ENCODE measurements at places on chromosomes 5 and 9.

- DNase-seq, result no peak
Measured at GRCh38 chr5:83387041-83387440, 84.5 kb upstream of the VCAN start.

- no peak for DNase-seq
Measured at GRCh38 chr9:111948951-111949350, 52.3 kb downstream of the UGCG start.

GRCh38 chr5:44389090-44389822, at the start of gene FGF10:
TSS of gene FGF10 (minus strand) at chr5:44389420. CDS start at chr5:44388682, 738 bp downstream.
- DNase-seq, result no peak

DNA sequence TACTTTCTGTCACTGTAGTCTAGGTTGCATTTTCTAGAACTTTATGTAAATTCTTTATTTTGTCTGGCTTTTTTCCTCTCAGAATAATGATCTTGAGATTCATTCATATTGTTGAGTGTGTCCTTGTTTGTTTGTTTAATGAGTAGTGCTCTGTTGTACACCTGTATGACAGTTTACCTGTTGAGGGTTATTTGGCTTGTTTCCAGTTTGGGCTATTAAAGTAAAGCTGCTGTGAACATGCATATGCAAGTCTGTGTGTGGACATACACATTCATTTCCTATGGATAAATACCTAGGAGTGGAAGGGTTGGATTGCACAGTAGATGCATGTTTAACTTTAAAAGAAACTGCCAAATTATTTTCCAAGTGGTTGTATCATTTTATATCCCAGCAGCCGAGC, 30.4 kb downstream of the MVB12B start:
- DNase-seq, result no peak

DNA sequence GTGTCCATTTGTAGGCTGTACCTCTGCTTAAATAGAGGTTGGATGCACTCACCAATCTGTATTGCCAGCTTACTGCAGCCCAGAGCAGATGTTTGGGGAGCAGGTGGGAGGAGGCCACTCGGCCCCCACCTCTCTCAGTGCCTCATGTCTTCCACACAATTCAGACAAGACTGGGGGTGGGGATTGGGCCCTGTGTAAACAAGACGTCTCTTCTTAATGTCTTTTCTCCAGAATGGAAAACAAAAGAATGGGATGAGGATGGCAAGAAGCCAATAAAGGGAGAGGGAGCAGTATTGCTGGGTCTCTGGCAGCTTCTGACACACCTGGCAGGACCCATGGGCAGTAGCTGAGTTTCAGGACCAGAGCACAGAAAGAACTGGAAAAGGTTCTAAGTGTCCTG, 64.9 kb downstream of the SIL1 start:
- no peak for DNase-seq

- no peak for DNase-seq
Measured at GRCh38 chr5:103111468-103111867, 8.5 kb downstream of the GIN1 start.

DNA sequence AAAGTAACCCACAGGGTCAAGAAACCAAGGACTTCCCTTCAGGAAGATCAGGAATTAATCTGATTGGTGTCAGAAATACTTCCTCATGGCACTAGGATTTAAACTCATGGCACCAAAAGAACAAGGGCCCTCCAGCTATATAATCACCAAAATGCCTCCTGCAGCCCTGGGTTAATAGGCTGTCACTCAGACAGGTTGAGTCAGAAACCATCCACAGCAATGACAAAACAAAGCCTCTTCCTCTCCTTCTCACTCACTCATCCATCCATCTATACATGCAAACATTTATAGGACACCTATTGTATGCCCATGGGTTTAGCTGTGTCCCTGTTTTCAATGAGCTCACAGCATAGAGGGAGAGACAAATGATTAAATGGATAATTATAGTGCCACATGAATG, 62.5 kb upstream of the SPOCK1 start:
- peak; percentile 21 for DNase-seq

DNA sequence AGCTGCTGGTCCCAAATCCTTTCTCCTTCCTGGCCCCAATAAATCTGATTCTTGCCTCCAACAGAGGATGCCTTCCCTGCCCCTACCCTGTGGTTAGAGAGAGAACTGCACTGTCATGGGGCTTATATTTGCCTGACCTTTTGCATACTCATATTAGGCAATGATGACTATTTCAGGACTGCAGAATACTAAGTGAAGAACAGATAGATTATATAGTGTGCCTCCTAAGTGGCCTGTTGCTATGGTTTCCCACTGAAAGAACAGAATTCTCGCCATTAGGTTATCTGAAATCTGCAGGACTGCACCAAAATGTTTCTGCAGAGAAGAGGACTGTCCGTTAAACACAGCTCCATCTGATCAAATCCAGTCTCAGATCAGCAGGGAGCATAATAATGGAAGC, 87.3 kb upstream of the CCNG1 start:
- DNase-seq, result peak; percentile 8

- DNase-seq, result no peak
Measured at GRCh38 chr5:109601736-109602135, 88.0 kb upstream of the MAN2A1 start.

GRCh38 chr9:121902461-121903135, 190.5 kb downstream of the TTLL11 start:
- DNase-seq, result peak; percentile 31

GRCh38 chr9:115210699-115211098, 92.7 kb upstream of the TNC start:
- DNase-seq, result no peak

DNA sequence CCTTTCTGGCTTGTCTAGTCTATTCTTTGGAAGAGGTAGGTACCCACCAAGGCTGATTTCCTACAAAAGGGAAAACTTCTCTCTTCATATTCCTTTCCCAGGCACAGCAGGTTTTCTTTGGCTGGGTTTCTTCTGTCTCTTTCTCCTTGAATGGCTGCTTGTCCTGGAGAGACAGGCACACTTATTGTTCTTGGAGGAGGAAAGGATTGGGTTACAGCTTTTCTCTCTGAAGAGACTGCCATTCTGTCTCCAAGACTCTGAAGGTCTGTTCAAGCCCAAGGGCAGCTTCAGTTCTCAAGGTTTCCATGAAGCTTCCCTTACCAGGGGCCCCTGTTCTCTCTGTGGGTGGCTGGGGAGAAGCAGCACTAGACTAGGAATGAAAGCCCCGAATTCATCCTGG, 33.9 kb downstream of the ACTBL2 start:
- DNase-seq, result no peak

- no peak for DNase-seq
Measured at GRCh38 chr5:110785356-110785755, 46.5 kb downstream of the SLC25A46 start.

- DNase-seq, result no peak
Measured at GRCh38 chr9:101629636-101630035, 34.9 kb upstream of the PPP3R2 start.

GRCh38 chr5:95852567-95852966, 30.0 kb upstream of the GLRX start:
- DNase-seq, result no peak

DNA sequence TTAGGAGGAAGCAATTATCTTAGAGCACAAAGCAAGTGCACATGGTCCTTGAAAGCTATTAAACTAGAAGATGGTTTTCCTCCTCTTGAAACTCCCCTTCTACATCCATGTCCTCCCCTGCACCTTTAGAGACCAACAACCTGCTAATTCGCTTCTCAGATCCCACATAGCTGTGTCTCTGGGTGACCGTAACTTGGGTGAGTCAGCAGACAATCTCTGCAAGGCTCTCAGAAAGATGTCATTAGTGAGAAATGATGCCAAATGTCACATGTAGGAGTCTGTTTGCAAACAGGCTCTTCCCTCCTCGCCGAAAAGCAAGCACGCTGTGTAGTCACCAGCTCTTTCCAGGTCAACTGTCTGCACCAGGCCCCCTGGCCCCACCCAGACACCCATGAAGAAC, 291.8 kb downstream of the SLIT3 start:
- DNase-seq, result no peak

GRCh38 chr5:82290908-82291307, 12.8 kb upstream of the RPS23 start:
- DNase-seq, result no peak

- no peak for DNase-seq
Measured at GRCh38 chr5:137329586-137330296, 169.4 kb downstream of the SPOCK1 start.

DNA sequence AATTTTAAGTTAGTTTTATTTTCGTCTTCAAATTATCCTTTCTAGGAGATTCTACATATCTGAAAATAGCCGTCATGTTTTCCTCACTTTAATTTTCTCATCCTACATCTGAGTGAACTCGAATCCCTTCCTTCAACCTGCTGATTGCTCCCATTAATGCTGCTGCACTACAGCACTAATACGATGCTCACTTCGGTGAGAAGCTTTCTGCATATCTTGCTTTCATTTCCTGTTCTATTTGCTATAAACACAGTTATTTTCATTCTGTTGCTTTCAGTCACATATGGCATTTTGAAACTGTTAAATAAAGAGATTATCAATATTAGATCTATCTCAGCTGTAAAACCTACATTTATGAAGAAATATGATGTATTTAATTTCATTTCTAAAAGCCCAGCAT, 749.2 kb downstream of the EFNA5 start:
- no peak for DNase-seq

- DNase-seq, result no peak
Measured at GRCh38 chr5:1414311-1415058, 30.8 kb downstream of the SLC6A3 start.

GRCh38 chr5:68883436-68883835, 210.4 kb upstream of the SLC30A5 start:
- DNase-seq, result no peak

DNA sequence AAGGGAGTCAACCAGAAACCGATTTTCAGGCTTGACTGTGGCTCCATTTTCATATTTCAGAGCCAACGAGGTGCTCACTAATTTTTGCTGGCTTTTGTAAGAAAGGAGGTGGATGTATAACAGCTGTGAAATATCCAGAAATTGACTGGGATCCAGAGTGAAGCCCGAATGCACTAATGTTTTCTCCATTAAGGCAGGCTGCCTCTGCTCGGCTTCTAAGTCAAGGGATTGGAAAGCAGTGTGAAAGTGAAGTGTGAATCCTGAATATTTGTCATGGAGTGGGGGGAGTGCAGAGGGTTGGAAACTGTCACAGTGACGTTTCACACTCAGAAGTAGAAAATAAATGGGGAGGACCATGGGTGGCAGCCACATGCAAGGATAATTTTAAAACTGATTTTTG, 237.4 kb downstream of the GOLPH3 start:
- no peak for DNase-seq

DNA sequence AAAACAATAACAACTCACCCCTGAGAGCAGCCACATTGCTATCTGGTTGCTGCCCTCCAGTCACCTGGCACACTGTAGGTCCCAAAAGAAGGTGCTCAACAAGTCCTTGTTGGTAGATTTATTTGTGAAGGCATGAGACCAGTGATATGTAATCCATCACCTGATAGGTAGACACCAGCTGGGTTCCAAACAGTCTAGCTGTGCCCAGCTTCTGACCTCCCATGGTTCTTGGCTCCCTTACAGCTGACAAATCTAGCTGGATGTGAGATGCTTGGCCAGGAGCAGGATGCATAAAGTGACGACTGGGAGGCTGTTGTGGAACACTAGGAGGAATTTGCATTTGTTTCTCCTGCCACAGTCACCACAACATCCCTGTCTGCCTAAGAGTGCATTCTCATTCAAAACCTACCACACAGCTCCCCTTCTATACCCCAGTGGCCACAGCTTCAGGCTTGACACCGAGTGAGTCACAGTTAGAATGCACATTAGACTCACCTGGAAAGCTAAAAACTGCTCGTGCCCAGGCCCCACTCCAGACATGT, 7.8 kb upstream of the VLDLR start:
- DNase-seq, result peak; percentile 3

Data from HT1080 (cell line).